ENCODE measurements at places on chromosomes 11 and 22. TPM values are rescaled to one million over a fixed set of nuclear protein-coding genes. Genes with fewer than 3 reads are reported as not detected.

DNA sequence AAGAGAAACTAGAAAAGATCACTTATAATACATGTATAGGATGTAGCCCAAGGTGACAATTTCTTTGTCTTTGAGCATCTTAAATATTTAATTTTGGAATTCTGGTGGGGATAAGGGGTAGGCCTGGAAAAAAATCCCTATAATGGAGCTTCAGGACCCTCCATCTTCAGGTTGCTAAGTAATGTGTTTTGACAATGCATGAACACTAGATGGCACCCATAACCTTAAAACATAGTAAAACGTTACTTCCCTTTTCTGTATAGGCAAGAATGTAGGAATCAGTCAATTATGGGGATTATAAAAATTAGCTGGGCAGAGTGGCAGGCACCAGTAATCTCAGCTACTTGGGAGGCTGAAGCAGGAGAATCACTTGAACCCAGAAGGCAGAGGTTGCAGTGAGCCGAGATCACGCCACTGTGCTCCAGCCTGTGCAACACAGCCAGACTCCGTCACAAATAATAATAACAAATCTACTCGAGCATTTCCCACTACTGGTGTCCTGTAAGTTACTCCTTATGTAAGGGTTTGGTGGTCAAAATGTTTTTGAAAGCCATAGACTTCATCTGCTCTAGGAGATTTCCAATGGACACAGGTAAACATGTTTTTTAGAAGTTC is 541.9 kb upstream of the CCDC90B start:
- no peaks in the 10 kb centered on the region for H3K36me3 ChIP-seq
- no peak overlapping the region for H3K27ac ChIP-seq
- H3K27me3 ChIP-seq, result peaks cover 10% of the 10 kb centered on the region
- no peaks in the 10 kb centered on the region for H3K4me1 ChIP-seq
- DNase-seq, result peak; percentile 51
- H3K4me3 ChIP-seq, result no peak overlapping the region

DNA sequence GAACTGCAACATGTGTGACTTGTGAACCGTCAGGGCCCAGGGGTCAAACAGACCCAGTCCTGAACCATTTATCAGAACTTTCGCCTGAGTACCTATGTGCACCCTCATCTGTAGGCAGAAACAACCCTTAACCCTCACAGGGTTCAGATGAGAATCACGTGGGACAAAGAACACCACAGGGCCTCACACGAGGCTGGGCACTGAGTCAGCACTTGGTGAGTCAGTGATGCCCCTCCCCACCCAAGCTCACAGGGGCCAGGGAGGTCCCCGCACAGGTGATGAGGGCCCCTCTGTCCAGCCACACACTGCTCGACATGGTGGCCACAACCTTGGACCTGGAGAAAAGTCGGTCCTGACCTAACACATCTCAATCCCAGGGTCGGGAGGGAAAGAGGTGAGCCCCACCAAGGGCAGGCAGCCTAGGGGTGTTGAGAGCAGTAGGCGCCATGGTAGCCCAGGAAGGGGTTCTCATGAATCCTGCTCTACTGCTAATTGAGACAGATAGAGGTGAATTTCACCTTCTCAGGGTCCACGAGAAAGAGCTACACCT is 176.4 kb downstream of the SHANK2 start:
- no peaks in the 10 kb centered on the region for H3K36me3 ChIP-seq
- H3K4me3 ChIP-seq, result no peak overlapping the region
- H3K27ac ChIP-seq, result no peak overlapping the region
- no peaks in the 10 kb centered on the region for H3K4me1 ChIP-seq
- H3K27me3 ChIP-seq, result no peaks in the 10 kb centered on the region
- no peak for DNase-seq

DNA sequence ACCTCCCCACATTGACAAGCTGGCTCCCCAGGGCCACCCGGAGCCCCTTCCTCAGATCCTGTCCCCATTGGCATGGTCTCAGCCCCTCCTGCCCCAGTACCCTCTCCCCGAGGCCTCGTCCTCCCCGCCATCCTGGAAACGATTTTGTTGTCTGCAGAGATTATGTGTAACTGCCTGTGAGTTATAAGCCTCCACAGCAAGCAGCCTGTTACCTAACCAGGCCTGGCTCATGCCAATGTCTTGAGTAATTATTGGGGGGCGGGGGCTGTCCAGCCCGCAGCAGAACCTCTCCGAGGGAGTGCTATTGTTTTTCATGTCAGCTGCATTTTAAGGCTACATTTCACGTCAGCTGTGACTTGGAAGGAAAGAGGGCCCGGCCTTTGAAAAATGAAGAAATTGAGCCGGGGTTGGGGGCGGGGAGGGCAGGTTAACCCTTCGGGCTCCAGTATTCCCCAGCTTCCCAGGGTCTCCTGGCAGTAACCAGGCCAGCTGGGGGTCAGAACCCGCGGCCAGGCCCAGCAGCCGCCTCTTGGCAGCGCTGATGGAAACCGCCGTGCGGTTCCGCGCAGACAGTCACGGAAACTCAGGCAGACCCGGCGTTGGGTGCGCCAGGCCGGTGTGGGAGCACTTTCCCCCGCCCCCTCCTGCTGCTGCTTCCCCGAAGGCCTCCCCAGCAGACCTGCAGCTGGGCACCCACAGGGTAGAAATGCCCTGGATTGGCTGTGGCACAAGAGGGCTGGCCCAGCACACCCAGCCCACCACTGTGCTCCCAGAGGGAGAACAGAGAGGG is 59.5 kb downstream of the CDKN1C start:
- DNase-seq, result peak; percentile 91
- no peaks in the 10 kb centered on the region for H3K27me3 ChIP-seq

GRCh38 chr11:134416726-134417125 is 4.7 kb upstream of the B3GAT1 start:
- no peaks in the 10 kb centered on the region for H3K36me3 ChIP-seq
- DNase-seq, result no peak
- H3K4me1 ChIP-seq, result no peaks in the 10 kb centered on the region
- no peak overlapping the region for H3K4me3 ChIP-seq
- H3K27ac ChIP-seq, result no peak overlapping the region

GRCh38 chr22:42889304-42889703 is 32.2 kb upstream of the ARFGAP3 start:
- H3K36me3 ChIP-seq, result no peaks in the 10 kb centered on the region
- H3K27ac ChIP-seq, result peak overlapping the region; percentile 96
- no peak for DNase-seq
- no peaks in the 10 kb centered on the region for H3K27me3 ChIP-seq

The THY1 gene
- 43.3 TPM for total RNA-seq

The TMEM191C gene
- total RNA-seq, result 5.9 TPM

The FAM180B gene
- total RNA-seq, result 0.50 TPM
